ENCODE measurements at places on chromosomes 6 and 20.

DNA sequence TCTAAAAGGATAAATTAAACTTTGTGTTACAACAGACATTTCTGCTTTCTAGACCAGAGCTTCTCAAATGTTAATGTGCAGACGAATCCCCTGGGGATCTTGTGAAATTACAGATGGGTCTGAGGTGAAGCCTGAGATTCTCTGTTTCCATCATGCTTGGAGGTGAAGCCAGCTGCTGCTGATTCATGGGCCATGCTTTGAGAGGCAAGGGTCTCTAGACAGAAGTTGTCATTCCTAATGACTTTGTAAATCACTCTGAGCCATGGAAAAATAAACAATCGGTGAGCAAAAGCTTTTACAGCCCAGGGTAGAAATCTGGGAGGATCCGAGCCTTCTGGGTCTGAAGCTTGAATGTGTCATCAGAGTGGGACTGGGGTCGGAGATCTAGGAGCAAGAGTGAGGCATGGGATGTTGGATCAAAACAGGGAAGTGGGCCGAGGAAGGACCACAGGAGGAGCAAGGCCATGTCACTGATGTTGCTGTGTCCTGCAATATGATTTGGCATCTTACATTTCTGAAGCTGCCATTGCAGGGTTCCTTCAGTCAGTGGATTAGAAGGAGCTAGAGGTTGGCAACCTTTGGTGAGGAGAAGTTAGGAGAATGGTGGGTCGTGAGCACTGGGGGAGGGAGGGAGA is 77.3 kb downstream of the TRMT11 start:
- peak; percentile 76 for DNase-seq

GRCh38 chr6:76438768-76439167 is 366.3 kb upstream of the IMPG1 start:
- DNase-seq = no peak

DNA sequence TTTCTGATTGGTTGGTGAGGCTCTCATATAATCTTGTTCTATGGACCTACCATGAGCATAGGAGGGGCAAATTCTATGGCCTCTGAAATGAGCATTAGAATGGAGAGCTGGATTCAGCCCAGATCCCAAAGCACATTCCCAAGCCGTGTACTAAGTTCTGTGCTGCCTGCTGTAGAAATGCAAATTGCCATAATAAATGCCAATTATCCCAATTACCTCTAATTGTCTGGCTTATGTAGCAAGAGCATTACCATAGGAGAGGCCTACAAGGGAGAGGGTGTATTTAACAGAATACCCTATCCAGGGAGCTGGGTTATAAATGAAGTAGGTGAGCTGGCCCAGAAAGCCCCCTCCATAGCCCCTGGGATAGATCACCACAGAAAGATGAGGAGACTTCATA is 126.8 kb downstream of the LRFN2 start:
- DNase-seq = no peak

DNA sequence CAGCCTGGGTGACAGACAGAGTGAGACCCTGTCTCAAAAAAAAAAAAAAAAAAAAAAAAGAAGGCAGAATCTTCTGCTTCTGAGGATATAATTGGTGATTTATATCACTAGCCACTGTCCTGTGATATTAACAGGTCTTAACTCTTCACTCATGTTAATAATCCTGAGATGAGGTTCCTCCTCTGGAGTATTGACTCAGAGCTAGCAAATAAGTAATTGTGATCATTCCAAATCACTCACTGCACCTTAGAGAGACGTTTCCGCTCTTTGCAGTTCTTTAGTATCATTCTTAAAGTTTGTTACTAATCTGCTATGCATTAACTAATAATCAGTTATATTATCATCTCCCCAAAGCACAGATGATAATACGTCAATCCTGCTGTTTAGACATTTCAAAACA is 41.6 kb upstream of the NOX3 start:
- no peak for DNase-seq

DNA sequence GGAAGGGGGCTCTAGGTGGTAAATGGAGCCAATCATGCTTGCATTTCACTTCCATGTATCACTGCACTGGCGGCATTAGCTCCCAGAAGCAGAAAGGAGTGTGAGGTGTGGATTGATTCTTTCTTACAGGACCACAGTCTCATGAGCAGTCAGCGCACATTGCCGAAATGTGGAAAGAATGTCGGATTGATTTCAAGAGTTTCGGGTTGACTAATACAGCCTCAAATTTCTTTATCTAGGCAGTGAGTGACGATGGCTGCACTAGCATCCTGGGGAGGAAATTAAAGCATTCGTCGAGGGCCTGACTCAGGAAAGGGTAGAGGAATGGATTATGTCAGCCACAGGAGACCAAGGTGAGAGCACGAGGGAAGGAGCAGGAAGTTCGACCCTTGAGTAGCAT is 222.8 kb upstream of the CDYL start:
- no peak for DNase-seq

DNA sequence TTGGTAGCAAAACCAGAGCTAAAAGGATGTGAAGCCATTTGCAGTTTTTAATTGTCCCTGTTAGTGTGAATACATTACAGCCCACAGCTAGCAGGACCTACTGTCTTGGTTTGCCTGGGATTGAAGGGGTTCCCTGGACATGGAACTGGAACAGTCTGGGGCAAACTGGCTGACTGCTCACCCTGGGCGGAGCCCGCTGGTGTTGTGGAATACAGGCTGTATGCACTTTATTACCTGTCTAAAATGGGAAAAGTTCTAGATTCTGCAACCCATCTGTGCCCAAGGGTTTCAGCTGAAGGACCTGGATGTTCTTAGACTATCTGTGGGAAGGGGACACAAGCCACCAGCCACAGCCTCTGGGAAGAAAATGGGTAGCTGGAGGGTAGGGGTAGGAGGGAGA is 12.2 kb upstream of the CDKN1A start:
- peak; percentile 15 for DNase-seq

DNA sequence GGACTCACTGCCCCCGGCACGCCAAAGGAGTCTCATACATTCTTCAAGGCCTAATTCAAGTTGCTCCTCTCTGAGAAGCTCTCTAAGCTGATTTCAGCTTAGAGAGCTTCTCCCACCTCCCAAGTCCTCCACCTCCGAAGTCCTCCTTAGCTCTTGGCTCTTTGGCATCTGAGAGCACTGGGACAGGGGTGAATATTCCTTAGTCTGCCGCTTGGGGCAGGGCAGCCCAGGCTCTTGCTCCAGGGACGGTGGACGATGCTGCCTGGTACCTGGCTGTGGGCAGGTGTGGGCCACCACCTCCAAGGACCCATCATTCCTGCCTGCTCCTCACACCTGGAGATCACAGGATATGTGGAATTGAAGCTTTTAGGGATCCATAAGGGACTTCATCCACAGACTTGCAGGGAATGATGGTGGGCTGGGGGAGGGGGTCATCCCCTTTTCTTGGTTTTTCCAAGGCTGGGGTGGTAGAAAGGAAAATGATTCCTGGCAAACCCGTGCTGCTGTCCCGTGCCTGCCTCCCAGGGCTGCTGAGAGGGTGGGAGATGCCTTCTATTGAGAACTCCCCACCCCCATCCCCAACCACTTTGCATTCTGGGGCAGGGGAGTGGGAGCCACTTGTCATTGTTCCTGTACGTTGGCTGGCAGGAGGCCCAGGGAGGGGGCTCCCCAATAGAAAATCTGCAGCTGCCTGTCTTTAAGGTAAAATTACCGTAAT is 57.4 kb downstream of the ARHGAP40 start:
- DNase-seq = peak; percentile 16

DNA sequence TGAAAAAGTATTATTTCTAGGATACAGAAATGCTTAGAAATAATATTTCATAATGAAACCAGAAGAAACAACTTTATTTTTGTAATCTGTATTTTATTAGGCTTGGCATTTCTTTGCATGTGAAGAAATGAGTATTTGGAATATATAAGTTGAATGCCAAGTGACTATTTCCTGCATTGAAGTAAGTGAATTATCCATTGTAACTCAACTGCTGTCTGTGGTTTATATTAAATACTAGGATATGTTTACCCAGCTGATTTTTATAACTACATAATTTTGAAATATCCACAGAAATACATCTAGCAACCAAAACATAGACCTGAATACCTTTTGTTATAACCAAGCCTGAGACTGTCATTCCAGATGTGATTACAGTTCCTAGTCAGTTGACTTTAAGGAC is 207.6 kb downstream of the THBS2 start:
- DNase-seq = no peak

DNA sequence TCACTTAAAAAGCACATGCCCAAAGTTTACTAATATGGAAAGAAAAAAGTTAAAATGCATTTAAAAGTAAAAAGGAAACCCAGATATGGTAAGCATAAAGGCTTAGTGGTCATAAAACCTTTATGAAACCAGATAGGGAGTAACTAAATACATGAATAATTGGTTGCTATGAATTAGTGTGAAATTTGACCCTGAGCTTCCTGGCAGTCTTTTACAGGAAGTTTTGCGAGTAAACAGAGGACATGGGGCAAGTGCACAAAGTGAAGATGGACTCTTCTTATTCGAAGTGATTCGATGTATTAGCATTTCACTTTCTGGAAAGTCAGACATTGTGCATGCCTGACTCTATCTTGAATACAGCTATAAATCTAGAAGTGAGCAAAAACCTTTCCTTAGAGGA is 90.9 kb upstream of the MLIP start:
- peak; percentile 18 for DNase-seq

DNA sequence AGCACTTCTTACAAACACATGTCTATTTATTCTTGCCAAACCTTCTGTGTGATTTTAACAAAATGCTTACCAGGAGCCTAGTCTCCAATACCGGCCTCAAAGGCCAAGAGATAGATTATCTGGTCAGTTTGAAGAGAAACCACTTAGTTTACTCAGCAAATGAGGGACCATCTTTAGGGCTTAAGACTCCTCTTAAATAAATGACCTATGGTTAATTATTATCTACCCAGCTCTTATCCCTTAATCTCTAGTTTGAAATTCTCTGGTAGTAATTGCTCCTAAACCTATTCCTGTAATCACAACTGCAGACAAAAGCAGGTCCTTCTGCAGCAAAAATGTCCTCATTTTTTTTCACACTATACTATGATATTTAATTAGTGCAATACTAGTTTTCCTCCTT is 301.8 kb downstream of the KIF16B start:
- DNase-seq = no peak

DNA sequence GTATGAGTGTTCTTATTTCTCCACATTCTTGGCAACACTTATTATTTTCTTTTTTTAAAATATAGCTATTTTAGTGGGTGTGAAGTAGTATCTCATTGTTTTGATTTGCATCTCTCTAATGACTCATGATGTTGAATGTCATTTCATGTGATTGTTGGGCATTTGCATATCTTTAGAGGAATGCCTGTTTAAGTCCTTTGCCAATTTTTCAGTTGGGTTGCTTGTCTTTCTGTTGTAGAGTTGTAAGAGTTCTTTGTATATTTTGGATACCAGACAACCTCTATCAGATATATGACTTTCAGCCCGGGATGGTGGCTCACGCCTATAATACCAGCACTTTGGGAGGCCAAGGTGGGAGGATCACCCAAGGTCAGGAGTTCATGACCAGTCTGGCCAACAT is 5.1 kb upstream of the POPDC3 start:
- no peak for DNase-seq

- DNase-seq = no peak
These were observed 58.0 kb downstream of the BACH2 start for GRCh38 chr6:90238496-90239266.

DNA sequence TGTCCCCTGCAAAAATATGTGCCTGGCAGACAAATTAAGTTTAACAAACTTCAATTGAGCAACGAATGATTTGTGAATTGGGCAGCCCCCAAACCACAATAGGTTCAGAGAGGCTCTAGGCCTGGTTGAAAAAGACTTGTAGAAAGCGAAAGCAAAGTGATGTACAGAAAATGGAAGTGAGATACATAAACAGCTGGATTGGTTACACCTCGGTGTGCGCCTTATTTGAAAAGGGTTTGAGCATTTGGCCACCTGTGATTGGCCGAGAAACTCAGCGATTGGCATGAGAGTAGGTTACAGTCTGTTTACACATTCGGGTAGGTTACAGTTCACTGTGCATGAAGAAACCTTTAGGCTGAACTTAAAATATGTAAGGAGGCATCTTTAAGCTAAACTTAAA is 136.9 kb downstream of the CD83 start:
- no peak for DNase-seq

- peak; percentile 46 for DNase-seq
These were observed 1.2 kb downstream of the OGFR start for GRCh38 chr20:62805711-62806382.

DNA sequence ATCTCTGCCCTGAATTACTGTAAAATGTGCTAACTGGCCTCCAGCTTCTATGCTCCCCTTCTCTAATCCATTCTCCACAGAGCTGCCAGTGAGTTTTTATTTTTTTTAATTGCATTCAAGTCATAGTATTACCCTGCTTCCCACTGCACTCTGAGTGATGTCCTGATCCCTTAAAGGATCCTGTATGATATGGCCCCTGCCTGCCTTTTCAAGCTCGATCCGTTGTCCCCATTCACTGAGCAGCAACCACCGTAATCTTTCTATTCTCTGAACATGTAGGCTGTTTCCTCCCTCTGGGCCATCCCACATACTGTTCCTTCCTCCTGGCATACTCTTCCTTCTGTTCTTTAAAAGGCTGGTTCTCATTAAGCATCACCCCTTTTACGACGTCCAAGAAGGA is 9.3 kb downstream of the TNFRSF21 start:
- DNase-seq = no peak

GRCh38 chr20:50421356-50422340 is 88.5 kb upstream of the PTPN1 start:
- no peak for DNase-seq

DNA sequence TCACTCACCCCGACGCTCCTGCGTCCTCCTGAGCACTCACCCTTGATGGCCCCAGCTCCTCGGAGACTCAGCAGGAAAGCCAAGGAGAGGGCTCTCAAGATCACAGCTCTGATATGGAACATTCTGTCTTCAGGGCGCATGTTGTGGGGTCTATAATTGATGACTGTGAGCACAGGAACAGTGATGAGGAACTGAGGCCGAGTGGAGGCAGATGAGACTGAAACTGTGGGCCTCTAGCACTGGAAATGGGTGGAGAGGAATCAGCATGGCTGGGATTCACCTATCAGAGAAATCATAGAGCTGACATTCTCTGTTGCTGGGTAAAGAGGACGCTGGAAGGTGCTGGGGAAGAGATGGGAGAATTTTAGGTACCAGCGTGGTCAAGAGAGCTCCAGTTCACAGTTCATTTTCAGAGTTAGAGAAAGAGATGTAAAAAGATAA is at the start of gene HLA-DPA1:
Gene HLA-DPA1 (minus strand): TSS at position 219 of the 441 bp plus-strand sequence.
- peak; percentile 28 for DNase-seq

DNA sequence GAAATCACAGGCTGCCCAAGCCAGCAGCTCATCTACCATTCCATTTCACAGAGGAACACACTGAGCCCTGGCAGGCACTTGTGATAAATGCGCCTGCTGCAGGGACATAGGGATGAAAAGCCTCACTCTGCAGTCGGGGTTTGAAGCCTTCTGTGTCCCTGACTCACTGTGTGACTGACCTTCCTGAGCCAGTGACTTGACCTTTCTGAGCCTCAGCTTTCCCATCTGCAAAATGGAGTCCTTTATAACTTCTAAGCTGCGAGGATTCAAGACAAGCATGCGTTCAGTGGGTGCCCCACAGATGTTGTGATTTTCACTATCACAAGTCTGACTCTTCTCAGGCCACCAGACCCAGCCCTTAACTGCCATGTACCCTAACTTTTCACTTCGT is 5.5 kb downstream of the TGM2 start:
- DNase-seq = no peak

All from mesenchymal stem cell (in vitro differentiated cells and primary cell).